NCI-H2107 (cell line): ENCODE measurements at places on chromosomes 11 and 22.

GRCh38 chr11:16859651-16860050 lies 121.2 kb downstream of the C11orf58 start:
- no peak for DNase-seq

- DNase-seq: no peak
Measured at GRCh38 chr11:76686261-76687079, 15.9 kb upstream of the LRRC32 start.

DNA sequence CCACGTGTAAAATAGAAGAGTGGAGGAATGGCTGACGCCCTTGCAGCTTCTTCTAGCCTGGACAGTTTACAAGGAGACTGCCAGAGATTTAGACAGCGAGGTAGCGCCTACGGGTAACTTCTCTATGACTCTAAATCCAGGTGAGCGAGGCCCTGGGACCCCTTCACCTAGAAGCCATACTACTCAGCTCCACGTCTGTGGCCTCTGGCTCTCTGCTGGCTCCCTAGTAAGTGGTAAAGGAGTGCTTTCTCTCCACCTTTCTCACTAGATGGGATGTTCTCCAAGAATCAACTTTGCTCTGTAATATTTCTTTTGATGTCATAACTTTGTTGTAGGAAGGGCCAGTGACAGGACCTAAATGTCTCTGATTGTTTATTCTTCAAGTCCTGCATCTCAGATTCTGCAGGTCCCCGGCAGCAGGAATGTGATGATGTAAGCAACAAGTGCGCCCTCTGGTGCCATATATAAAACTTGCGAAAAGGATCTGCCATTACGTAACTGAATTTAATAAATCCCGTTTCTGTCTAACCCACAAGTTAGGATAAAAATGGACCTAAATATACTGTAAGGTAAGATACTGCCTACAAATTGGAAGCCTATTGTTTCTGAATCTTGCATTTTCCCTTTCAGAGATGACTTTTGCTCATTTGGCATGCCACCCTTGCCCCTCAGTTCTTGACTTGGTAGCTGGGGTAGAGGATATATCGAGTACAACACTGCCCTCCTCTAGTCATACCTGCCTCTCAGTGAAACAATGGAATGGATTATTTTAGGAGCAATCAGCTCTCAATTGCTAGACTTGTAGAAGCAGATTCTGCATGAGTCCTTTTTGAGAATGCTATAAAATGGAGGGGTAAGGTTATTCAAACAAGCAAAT lies 11.0 kb upstream of the PTPN5 start:
- DNase-seq: peak; percentile 24

DNA sequence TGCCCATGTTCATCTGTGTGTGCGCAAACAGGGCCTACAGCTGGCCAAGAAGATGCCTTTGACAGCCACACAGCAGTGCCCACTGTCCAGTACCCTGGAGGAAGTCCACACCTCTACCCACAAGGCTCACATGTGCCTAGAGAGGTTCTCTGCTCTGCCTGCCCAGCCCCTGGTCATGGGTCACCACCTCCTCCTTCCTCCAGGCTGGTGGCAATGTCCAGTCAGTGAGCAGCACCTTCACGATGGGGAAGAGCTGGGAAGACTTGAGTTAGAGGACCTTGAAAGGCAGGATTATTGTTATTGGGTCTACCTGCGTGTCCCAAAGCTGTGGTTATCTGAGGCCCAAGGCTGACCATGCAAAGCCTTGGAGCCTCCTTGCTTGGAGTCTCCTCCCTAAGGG lies 28.4 kb upstream of the TTC12 start:
- DNase-seq: no peak

DNA sequence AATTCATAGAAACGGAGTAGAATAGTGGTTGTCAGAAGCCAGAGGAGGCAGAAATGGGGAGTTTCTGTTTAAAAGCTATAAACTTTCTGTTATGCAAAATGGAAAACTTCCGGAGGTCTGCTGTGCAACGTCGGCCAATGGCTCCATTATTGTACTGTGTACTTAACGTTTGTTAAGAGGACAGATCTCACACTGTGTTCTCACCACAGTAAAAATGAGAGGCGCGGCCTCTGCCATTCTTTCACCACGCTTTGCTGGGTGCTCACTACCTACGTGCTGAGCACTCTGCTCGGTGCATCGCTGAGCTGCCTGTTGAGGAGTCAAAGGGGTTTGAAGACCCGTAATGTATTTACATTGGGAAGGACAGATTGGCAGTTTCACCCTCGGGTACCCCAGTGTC lies 218.8 kb upstream of the B3GAT1 start:
- DNase-seq: no peak

DNA sequence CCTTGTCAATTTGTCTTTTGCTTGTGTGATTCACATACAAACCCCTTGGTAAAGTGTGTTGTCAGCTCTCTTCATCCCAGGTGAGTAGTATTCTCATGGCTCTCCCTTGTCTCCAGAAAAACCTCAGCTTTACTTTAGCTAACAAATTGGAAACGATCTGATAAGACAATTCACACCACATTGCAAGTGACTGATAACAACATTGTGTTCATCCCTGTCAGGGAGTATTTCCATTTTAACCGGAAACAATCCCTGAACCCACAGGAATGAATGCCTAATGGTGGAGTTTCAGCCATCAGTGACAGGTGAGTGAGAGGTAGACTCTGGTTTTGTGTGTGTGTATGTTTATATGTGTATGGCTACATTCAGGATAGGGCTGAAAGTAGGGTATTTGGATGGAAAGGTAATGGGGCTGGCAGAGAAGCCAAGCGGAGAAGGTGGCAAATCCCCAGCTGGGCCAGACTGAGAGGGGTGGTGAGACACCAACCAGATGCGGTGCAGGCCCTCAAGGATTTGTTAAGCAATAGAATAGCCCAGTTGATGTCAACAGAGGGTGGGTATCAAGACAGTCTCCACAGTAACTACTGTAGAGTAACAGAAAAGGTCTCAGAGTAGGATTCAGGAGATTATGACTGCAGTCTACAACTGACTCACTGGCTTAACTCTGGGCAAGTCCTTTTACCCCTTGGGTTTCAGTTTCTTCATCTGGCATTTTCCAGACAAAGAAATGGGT lies 7.6 kb downstream of the LRRC51 start:
- DNase-seq: no peak

DNA sequence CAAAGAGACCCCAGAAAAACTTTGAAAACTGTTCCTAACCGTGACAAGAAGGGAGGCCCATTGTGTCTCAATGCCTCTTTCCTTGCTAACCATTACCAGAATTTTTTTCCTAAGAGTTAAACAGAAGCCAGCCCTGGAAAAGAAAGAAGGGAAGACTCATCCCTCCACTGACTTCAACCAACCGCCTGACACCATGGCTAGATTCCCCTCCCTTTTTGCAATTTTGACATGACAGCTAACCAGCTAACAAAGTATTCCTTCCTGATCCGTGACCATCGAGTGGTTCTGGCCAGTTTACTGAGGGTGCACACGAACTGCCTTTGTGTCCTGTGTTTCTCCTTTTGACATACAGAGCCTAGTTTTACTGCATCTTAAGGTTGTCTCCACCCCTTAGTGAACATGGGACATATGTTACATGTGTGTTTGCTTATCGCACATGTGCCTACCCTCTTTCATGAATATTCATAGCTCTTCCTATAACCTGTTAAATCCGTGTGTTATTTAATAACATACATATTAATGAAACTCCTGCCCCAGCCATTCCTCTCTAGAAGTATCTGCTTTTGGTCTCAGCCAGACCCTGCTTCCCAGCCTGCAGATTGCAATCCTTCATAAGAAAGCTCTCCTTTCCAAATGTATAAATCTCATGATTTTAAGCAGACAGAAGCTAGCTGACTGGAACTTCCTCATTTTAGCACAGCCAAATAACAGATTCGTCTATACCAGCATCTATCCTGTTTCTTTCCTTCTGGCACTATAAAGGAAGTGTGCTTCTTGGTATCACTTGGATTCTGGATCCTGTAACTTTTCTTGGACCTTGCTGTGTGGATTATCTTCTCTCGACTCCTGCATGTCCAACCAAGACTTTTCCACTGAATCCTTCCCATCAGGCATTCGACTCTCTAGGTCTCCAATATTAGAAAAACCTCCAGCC lies 37.8 kb downstream of the RASSF10 start:
- no peak for DNase-seq

- DNase-seq: no peak
Measured at GRCh38 chr11:57899378-57899777, 124.3 kb upstream of the OR9Q1 start.

DNA sequence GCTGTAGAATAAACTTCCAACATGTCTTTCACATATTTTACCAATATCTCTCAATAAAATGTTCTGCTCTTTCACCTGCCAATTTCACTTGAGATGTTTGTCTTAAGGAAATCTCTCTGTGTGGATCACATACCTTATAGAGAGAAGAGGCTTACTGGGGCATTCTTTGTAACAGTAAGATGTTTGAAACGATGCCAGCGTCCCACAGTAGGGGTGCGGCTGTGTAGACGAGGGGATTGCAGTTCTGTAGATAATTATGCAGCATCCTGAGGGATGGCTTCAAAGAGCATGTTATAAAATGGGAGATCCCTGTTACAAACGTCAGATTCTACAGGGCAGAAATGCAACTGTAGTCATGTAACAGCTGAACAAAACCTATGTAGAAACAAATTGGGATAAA lies 200.0 kb downstream of the TBC1D22A start:
- DNase-seq: no peak

DNA sequence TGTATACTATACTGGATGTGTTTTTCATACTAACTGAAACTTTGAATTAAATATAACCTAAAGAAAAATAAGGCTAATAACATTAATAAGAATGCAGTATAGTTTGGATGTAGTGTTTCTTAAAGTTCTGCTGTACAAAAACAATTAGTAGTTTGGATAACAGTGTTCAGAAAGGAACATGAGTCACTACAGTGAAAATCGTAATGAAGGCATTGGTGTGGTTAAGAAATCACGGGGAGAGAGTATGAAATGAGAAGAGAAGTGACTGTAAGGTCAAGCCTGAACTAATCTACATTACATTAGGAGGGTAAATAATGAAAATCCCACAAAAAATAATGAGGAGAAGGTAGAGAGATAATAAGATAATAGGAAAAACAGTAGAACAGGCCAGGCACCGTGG lies 726.6 kb upstream of the ARHGAP42 start:
- DNase-seq: no peak

DNA sequence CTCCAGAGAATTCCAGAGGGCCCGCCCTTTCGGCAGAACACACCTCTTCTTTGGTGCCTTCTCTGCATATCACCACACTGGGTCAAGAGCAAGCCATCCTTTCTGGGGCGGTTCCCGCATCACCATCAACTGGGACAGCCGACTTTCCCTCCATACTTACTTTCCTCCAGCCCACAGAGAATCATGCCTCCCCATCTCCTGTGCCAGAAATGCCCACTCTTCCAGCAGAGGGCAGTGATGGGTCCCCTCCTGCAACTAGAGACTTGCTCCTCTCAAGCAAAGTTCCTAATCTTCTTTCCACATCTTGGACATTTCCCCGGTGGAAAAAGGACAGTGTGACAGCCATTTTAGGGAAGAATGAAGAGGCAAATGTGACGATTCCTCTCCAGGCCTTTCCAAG lies 157.7 kb downstream of the C11orf91 start:
- no peak for DNase-seq

DNA sequence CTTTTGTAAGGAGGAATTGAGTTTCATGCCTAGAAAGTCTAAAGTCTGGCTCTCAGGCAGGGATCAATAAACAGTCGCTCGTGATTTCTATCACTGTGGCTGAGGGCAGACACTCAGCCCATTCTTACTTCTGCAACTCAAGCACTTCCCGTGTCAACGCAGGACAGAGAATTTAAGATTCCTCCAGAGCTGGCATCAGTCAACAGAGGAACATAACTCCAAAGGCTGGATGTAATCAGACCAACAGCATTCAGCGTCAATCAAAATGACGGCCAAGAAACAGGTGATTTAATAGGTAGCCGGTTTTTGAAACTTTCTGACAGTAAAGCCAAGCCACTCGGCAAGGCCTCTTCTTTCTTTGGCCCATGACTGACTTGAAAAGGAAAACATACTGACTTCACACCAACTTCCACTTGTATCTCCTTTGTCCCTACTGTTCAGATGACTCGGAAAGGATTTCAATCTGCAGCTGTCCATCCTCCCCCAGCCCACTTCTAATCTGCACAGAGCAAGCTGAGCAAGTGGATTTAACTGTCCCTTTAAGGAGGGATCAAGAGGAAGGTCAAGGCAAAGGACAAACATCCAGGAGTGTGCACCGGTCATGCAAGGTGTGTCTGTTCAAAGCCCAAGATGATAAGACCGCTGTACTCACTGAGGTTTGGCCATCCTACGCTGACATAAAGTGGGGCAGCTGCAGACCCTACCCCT lies 9.5 kb downstream of the VPS37C start:
- no peak for DNase-seq

- no peak for DNase-seq
Measured at GRCh38 chr22:27456696-27457503, 344.7 kb downstream of the MN1 start.

DNA sequence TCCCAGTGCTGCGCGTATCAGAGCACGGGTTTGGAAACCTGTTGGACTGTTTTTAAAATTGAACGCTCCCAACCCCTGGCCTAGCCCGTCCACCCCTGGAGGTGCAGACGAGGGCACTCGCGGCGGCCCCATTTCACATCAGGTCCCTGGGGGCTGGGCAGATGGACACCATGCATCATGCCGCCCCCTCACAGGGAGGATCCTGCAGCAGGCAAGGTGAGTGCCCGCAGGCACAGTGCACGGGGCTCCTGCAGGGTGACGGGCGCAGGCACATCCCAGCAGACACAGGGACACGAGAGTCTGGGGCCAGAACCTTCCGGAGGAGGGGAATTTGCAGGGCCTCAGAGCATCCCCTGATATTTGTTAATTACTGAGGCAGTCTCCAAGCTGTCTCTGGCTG lies 7.3 kb downstream of the ANO9 start:
- no peak for DNase-seq

DNA sequence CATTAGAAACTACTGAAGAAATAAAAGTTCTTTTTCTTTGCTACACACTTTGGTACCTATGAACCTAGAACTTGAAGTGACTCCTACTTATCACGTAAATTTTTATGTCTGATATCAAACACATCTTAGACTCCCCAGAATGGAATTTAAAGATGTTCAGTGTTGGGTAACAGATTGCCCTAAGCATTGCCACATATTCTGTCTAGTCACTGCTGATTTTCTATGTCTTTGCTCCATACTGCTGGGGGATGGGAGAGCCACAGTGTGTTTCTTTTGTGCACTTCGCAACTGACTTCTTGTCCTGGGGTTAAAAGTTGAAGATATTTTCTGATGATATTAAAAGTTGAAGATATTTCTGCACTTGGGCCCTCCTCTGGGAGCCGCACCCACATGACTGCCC lies 19.4 kb upstream of the MYO18B start:
- no peak for DNase-seq
